Hematopoietic multipotent progenitor cell treated with erythropoietin and hydrocortisone succinate and interleukin-3 and kit ligand, for 17 days (in vitro differentiated cells): ENCODE measurements at places on chromosomes 12 and 14.

GRCh38 chr12:108884116-108885012 is 4.5 kb downstream of the DAO start:
- peak; percentile 59 for DNase-seq

GRCh38 chr12:21774358-21775132 is at the start of gene KCNJ8:
KCNJ8 (minus strand) TSS chr12:21774706; CDS start chr12:21773616, 1,090 bp downstream.
- no peak for DNase-seq

DNA sequence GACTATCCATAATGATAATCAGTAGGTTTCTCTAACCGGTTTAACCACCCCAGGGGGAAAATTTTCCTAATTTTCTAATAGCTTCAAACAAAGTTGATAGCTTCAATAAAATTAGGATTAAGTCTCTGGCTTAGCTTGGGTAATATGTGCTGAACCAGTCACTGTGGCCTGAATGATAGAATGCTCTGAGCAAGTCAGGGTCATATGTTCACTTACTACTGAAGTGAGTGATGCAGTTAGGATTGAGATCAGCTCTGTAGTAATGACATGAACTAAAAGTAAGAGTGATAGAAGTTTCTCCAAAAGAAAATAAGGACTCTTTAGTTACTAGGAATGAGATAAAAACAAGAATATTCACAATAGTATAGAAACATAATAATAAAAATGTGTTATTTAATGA is 32.6 kb downstream of the ETNK1 start:
- no peak for DNase-seq

DNA sequence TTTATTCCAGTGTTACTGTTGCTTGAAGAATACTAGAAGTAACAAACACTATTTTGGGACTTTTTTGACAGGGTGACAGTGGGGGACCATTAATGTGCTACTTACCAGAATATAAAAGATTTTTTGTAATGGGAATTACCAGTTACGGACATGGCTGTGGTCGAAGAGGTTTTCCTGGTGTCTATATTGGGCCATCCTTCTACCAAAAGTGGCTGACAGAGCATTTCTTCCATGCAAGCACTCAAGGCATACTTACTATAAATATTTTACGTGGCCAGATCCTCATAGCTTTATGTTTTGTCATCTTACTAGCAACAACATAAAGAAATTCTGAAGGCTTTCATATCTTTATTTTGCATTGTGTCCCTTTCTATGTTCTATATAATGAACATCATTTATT is 44.5 kb downstream of the TMPRSS12 start:
- DNase-seq = no peak

GRCh38 chr12:1812650-1813302 is 7.6 kb upstream of the LRTM2 start:
- DNase-seq = no peak

GRCh38 chr12:2494486-2495192 is 300.1 kb upstream of the FKBP4 start:
- DNase-seq = no peak

- no peak for DNase-seq
These were observed 105.4 kb downstream of the SRGAP1 start for GRCh38 chr12:63949902-63950301.

GRCh38 chr12:32688786-32689185 is 9.7 kb downstream of the DNM1L start:
- DNase-seq = no peak

- peak; percentile 79 for DNase-seq
These were observed 8.7 kb downstream of the NGDN start for GRCh38 chr14:23478109-23478759.
